ENCODE measurements at places on chromosomes 7 and 10.

- DNase-seq, result no peak
Observed at GRCh38 chr10:43380610-43381222, 9.3 kb downstream of the FXYD4 start.

DNA sequence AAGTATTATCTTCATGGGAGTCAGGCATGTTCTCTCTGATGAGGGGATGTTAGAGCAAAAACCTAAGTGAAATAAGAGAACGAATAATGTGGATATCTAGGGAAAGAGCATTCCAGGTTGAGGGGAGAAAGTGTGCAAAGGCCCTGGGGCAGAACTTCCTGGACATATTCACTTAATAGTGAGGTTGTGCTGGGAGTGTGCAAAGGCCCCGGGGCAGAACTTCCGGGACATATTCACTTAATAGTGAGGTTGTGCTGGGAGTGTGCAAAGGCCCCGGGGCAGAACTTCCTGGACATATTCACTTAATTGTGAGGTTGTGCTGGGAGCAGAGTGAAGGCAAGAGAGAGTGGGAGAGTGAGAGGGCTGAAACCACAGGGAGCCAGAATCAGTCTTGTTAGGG lies 11.8 kb downstream of the PON1 start:
- DNase-seq, result no peak

DNA sequence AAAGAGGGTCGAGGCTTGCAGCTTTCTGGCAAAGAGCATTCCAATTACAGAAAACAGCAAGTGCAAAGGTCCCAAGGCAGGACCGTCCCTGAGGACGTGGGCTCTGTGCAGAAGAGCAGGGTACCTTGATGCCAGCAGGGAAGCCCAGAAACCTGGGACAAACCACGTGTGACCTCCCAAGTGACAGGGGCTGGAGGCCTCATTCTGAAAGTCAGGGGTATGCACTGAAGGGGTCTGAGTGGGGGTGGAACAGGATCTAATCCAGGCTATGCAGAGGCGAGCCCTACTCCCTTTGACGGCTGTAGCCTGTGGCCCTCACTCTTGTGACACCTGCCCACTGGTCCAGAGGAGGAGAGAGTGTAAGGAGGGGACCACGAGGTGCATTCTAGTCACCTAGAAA lies 22.9 kb downstream of the TMEM273 start:
- no peak for DNase-seq

GRCh38 chr7:20797042-20797461 lies 10.4 kb upstream of the SP8 start:
- DNase-seq, result no peak

DNA sequence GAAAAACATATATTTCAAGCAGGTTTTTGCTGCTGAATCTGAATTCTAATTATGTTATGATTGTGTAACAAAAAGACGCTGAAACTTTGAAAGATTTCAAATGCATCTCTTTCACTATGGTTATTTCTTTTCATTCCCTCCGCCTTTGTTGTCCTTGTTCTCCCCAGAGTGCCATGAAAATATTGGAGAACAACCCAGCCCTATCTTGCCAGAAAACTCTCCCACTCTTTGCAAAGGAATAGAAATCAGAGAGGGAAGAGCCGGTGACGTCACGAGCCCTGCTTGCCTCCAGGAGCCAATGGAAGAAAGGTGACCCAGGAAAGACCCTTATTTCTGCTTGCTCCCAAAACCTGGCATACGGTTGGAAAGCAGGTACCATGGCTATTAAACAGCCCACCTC lies 3.4 kb downstream of the GFRA1 start:
- DNase-seq, result no peak

GRCh38 chr7:70470746-70471145 lies 661.2 kb upstream of the GALNT17 start:
- DNase-seq, result no peak

All from H9 (cell line).